T-helper 17 cell (primary cell): ENCODE measurements at places on chromosomes 6 and 20. TPM values are rescaled to one million over a fixed set of nuclear protein-coding genes. Genes with fewer than 3 reads are reported as not detected.

- DNase-seq: no peak
Measured at GRCh38 chr6:154923199-154923869, 71.8 kb upstream of the TIAM2 start.

DNA sequence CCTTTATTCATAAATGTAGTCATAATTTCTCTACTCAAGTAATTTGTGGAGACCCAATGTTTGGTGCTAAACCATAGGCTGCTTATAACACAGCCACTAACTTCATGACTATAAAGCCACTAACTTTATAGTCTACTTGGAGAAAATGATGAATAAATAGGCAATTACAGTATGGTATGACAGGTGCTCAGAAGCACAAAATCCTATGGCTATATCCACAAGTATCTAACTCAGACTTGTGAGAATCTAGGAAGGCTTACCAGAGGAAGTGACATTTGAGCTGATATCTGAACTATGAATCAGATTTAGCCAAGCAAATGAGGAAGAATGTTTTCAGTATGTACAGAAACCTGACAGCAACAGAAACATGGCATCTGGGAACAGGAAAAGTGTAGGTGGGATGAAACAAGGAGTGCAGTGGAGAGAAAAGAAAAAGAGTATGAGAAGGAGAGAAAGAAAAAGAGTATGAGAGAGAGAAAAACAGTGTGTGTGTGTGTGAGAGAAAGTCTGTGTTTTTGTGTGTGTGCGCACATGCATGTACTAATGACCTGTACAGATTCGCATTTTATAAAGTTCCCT is 59.9 kb downstream of the REV3L start:
- no peak for DNase-seq

GRCh38 chr20:40144581-40144980 is 544.5 kb downstream of the MAFB start:
- DNase-seq: no peak

GRCh38 chr6:85010865-85011264 is 246.5 kb upstream of the TBX18 start:
- no peak for DNase-seq

DNA sequence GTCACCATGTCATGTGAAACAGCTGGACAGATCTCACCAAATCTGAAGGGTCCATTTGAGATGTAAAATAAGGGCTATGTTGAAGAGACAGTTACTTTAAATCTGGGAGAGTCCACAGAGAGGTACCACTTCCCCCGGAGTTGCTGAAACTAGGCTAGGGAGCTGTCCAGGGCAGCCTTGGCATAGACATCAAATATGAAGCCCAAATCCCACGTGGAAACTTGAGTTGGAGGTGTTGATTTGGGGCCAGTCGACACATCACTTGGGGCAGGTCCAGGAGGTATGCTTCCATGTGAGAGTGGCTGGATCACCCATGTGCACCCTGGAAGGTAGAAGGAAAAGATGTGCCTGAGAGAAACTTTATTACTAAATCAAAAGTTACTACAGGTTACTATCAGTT is 12.0 kb upstream of the SERPINB9 start:
- no peak for DNase-seq

DNA sequence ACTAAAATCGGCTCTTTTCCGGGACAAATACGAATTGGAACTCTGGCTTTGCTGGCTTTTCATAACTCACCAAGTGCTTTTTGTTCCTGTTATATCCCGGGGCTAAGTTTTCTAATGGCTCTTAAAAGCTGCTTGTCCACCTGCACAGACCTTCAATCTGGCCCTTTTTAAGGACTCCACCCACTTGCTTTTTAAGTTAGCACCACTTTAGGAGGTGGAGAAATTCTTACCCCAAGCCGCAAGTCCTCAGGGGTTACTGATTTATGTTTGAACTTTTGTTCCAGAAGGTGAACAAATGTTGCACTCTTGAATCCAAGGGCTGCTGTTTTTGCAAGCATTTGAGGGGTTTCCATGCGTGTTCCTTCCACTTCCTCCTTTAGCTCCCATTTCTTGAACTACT is 37.8 kb downstream of the FAM184A start:
- no peak for DNase-seq

Gene HDDC2
- total RNA-seq: 22.1 TPM

Gene SLC35D3
- not detected for total RNA-seq

GRCh38 chr6:43869079-43869710 is 99.2 kb downstream of the VEGFA start:
- DNase-seq: no peak

DNA sequence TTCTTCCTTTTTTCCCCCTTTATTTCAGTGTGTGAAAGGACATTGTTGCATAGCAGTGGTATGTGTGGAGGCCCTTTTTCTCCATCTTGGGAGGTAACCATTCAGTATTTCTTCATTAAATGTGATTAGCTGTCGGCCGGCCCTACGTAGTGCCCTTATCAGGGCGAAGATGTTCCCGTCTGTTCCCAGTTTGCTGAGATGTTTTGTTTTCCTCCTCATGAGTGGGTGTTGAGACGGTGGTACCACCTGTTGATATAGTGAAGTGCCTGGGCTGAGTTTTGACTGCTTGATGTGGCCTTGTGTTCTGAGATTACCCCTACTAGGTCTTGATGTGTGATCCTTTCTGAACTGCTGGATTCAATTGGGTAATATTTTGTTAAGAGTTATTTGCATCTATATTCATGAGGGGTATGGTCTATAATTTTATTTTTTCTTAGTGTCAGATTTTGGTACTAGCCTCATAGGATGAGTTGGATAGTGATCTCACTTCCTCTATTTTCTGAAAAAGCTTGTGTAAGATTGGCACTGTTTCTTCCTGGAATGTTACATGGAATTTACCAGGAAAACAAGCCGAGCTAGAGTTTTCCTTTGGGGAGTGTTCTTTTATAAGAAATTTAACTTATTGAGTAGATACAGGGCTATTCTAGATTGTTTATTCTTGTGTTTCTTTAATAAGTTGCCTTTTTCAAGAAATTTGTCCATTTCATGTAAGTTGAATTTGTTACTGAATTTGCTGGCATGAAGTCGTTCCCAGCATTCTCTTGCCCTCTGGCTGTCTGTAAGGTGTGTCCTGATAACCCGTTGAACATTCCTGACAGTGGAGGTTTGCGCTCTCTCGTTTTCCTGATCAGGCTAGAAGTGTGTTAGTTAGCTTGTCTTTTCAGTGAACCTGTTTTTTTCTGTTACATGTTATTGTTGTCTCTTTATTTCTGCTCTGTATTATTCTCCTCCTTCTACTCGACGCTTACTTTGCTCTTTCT is 4.3 kb downstream of the MTG2 start:
- DNase-seq: no peak
